CD4-positive, alpha-beta T cell treated with Interleukin-17A for 4 hours (primary cell): ENCODE measurements at places on chromosomes 4 and X.

DNA sequence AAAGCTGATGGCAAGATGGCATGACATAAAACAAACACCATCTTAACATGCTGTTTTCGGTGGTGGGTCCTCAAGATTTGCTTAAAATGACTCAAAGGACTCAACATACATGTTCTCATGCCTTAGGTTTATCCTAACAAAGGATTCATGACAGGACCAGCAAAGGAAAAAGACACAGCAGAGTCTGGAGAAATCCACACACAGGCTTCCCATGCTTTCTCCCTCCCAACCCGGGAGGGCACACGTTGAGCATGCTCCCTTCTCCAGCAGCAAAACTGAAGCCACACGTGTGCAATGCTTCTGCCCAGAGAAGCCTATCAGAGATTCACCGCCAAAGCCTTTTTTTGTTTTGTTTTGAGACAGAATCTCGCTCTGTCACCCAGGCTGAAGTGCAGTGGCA, 39.9 kb downstream of the SAT1 start:
- DNase-seq, result no peak

DNA sequence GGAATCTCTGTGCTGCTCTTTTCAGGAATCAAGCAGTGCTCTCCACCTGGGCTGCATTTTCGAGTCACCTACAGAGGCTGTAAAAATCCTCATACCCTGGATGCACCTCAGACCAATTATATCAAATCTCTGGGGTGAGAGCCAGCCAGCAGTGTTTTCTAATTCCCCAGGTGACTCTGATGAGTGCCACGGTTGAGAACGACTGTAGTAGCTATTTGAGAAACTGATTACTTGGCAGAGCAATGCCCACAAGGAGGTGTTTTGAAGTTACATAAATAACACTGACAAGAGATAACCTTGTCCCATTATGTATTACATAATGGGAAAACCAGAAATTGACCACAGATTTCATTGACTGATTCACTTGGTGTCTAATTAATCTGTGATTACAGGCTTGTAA, 46.8 kb downstream of the CLCN4 start:
- DNase-seq, result no peak

DNA sequence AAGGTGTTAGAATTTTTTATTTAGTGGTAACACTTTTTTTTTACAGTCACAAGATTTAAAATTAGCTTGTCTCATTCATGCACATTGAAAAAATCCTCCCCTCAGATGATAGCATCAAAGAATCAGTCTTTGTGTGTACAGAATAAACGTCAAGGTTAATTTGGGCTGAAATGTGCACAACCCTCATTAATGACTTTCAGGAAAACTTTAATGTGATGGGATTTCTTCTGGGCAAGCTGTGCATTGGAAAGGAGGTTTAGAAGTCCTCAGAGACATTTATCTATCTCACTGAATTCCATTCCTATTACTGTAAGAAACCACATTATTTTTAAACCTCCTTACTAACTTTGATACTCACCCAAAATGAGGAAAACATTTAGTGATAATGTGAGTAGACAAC, 88.2 kb upstream of the TECRL start:
- no peak for DNase-seq

- DNase-seq, result no peak
These were observed 6.8 kb upstream of the ACSL4 start for GRCh38 chrX:109739625-109740432.

- DNase-seq, result no peak
These were observed 1383.3 kb downstream of the FAM133A start for GRCh38 chrX:95057341-95057740.

- DNase-seq, result no peak
These were observed 65.6 kb downstream of the CDKL5 start for GRCh38 chrX:18490806-18491555.

- DNase-seq, result no peak
These were observed 36.1 kb downstream of the DCK start for GRCh38 chr4:71029504-71029903.

- no peak for DNase-seq
These were observed 171.1 kb downstream of the PALLD start for GRCh38 chr4:168667921-168668320.
